Fibroblast of skin of left biceps (primary cell): ENCODE measurements at places on chromosomes 2 and 18.

DNA sequence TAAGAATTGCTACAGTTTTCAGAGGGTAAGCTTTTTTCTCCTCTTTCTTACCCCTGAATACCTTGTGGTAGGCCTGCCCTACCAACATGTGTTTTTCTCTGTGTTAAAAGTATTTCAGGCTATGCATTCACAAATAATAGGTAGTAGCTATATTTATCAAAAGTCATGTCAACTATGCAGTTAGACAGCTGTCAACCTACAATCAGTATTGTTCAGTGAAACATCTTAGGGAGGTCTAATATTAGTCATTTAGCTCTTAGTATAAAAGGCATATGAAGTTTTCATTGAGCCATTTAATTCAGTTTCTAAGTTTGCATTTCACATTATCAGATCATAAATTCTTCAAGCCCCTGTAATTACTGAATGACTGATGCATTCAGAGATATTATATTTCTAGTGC, 36.7 kb downstream of the XIRP2 start:
- DNase-seq: no peak

DNA sequence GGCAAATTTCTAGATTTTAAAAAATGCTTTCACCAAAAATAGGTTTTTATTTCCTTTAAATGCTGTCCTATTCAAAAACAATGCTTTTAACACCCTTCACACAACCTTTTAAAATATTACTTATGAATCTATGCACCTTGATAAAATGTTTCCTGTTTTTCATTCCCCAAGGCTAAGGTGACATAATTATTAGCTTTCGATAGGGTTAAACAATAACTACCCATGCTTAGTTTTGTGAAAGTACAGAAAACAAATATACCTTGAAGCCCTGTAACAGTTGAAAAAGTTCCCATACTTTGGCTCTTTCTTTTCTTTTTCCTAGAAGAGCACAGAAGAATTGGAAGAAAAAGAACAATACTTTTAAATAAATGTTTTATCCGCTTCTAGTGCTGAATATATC, 54.9 kb upstream of the ITPRID2 start:
- no peak for DNase-seq

DNA sequence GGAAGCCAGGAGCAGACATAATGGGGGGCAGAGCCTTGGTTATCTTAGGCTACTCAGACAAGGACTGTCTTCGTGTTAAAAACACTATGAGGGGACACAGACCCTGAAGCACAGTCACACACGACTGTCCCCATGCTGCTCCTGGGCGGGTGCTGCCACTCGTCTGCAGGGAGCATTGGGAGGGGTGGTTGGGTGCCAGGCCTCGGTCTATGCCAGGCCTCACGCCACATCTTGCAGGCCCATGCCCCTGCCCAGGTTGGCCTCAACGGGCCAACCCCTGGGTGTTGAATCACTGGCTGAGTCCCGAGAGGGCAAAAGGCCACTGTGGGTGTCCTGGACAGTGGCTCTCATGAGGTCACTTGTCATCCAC, 97.9 kb downstream of the USP40 start:
- no peak for DNase-seq

- no peak for DNase-seq
These were observed 152.5 kb downstream of the CLIP4 start for GRCh38 chr2:29267720-29268119.

DNA sequence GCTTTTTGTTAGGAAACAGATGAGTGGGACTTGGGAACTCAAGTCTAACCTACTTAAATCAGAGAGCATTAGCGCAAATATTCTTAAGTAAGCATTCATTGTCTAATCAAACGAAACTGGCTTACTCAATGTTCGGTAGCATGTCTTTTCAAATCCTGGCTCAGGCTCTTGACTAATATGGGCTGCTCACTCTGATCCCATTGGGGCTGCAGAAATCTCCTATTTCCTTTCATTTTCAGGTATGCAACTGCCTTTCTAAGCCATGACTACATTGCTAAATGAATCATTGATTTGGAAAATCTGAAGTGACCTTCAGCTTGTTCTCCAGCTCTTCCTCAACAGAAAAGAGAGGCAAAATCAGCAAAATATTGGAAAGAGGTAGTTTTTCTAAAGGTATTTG, 2084.4 kb upstream of the PIK3C3 start:
- DNase-seq: no peak

GRCh38 chr18:62880673-62881364, 165.5 kb downstream of the PHLPP1 start:
- DNase-seq: no peak

GRCh38 chr2:113324684-113325160, 46.0 kb upstream of the PAX8 start:
- DNase-seq: peak; percentile 56

DNA sequence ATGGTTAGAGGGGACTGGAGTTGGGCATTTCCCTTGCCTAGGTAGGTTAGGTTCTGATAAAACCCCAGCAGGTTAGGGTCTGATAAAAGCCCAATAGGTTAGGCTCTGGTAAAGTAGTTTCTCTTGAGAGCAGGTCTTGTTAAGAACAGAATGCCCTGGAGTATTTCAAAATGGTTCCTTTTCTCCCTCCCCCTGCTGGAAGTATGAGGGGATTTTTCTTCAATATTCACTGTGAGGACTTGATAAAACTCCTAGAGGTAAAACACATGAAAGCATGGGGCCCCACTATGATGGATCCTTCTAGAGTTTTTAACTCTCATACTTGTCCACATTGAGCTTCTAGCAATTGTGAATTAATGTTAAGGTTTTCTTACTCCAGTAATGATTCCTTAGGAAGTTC, 27.6 kb downstream of the ANKAR start:
- DNase-seq: no peak

DNA sequence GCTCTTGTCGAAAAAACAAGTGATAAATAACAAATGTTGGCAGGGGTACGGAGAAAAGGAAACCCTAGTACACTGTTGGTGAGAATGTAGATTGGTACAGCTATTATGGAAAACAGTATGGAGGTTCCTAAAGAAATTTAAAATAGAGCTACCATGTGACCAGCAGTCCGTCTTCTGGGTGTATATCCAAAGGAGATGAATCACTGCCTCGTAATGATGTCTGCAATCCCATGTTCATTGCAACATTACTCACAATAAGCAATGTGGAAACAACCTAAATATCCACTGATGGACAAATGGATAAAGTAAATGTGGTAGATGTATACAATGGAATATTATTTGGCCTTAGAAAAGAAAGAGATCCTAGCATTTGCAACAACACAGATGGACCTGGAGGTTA, 50.6 kb downstream of the SLC16A14 start:
- no peak for DNase-seq

DNA sequence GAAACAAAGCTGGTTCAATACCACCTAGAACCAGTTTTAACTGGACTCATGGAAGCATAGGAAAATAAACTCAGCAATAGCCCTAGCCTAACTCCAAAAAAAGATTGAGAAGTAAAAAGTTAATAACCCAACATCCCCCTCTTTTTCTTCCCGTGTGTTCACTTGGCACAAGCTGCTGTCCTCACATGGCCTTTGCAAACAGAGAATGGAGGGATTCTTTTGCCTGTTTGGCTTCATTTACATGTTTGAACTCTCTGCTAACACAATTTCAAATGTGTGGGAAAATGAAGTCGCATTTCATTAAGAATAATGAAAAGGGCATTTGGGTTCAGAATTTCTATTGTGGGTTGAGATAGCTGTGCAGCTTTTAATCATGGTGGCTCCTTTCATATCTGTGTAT, 589.2 kb upstream of the LRRTM1 start:
- DNase-seq: no peak

- no peak for DNase-seq
These were observed 85.7 kb downstream of the COBLL1 start for GRCh38 chr2:164755952-164756351.

DNA sequence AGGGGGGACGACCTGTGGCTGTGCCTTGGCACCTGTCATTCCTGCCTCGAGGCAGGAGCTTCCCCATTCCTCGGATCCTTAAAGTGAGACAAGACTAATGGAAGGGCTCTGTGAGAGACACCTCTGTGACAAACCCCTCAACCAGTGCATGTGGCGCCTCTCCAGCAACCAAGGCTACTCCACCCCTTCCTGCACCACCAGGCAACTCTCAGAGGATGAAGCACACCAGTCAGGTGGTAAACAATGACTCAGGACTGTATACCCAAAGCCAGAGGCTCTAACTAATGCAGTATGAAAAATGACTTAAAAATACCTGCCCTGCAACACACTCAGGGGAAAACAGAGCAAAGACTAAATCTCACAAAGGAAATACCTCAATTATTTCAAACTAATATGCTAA, 136.9 kb downstream of the UXS1 start:
- no peak for DNase-seq

GRCh38 chr2:11669454-11670291, at the start of gene NTSR2:
TSS of gene NTSR2 (minus strand) at chr2:11670195. CDS start at chr2:11670129, 66 bp downstream.
- peak; percentile 9 for DNase-seq

DNA sequence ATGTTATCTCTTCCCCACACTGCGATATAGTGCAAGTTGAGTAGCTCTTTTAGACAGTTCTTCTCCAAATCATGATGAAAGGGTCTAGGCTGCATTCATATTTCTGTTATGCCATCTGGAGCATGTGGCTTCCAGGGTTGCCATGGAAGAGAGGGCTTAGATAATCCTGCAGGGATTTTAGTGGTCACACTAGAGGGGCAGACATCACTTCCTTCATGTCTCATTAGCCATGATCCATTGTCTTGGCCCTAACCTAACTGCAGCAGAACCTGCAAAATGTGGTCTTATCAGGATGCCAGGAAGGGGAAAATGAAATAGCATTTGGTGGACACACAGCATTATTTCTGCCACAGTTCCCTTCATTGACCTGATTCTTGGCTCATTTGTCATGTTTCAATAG, 83.1 kb downstream of the ADAM23 start:
- DNase-seq: no peak

DNA sequence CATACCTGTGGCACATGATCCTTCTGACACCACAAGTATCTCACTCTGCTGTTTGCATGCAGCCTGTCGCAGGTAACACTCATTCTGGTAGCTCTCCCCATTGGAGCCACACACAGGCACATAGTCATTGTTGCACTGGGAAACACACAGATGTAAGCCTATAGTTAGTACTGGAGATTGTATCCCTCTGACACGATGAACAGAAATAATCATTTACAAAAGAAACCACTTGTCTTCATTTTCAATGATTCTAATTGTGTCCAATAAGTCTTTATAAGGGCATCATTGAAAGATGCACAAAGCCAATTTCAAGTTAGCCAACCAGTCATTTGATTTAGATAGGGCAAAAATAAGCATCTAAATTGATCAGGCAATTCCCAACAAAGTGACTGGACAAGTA, 10.4 kb downstream of the TMEFF2 start:
- no peak for DNase-seq

- no peak for DNase-seq
These were observed 42.6 kb upstream of the ASXL2 start for GRCh38 chr2:25920786-25921415.

- DNase-seq: no peak
These were observed 24.0 kb upstream of the EDAR start for GRCh38 chr2:109013051-109013450.

DNA sequence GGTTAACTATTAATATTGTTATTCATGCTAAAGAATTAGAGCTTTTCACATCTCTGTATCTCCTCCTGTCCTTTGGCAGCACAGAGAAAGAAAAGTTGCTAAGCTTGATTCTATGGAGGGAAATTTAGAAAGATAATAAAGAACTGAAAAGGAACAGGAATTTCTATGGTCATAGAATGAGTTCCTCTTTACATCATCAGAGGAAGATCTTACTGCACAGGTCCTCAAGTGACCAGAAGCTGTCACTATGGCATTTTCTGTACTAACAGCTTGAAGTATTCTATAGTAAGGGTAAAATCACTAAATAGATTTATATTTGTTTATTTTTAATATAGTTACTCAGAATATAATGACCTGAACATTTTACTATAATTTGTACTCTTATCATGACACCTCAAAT, 6.0 kb upstream of the PRKD3 start:
- no peak for DNase-seq

DNA sequence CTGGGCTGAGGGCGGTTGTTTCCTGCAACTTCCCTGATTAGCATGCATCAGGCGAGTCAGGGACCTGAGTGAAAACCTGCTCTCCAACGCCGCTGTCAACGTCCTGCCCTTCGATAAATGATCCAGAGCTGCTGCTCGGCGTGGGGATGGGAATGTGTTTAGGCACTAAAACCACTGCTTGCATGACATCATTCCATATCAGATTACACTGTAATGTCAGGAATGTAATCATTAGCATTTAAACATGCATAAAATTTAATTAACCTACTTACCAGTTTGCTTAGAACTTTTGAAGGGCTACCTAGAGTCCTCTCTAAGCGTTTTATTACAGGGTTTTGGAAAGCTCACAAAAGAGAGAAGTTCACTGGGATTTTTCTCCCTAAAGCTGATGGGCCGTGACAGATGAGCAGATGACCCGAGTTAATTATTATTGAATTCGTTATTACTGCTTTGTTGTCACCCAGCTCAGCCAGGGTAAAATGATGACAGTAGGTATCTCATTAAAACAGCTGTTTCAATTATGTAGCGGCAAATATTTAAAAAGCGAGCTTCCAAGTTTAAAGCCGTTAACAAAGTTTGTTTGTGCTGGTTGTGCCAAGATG, 685.6 kb upstream of the SALL3 start:
- no peak for DNase-seq

- DNase-seq: no peak
These were observed 84.8 kb upstream of the DNAJC10 start for GRCh38 chr2:182631299-182631698.

DNA sequence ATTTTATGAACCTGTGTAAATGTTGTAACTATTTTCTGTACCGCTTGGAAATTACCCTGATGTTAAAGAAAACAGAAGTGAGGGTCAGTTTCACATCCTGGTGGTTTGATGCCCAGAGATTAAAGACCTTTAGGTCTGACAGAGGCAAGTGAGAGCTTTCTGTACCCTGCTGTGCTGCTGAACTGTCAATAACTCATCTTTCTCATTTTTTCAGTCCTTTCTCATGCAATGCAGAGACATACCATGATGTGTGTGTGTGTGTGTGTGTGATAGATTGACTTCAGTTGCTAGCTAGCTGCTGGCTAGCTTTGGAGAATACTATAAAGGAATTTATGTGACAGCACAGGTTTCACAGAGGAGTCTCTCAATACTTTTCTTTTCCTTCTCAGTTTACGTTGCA, 2025.6 kb upstream of the LRRTM1 start:
- DNase-seq: no peak

DNA sequence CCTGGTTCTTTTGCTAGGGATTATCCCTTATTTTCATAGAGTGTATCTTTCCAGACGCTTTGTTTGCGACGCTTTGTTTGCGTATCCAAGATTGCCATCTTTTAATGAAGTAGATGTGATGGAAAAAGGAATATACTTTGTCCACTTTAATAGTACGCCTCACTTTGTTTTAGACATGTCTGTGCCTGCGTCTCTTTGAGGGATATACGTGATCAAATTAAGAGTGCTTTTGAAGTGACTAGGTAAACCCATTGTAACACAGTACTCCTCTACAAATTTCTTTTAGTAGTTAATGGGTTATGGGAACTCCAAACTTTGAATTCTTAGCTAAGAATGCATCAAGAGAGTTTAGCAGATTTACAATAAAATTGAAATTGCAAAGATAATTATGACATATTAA, 27.9 kb downstream of the ACSL3 start:
- DNase-seq: no peak

- no peak for DNase-seq
These were observed 12.6 kb upstream of the MLPH start for GRCh38 chr2:237474442-237474911.
